ENCODE measurements at places on chromosomes 5 and 9.

- DNase-seq = peak; percentile 12
Measured at GRCh38 chr9:34993502-34994259, 4.1 kb downstream of the DNAJB5 start.

DNA sequence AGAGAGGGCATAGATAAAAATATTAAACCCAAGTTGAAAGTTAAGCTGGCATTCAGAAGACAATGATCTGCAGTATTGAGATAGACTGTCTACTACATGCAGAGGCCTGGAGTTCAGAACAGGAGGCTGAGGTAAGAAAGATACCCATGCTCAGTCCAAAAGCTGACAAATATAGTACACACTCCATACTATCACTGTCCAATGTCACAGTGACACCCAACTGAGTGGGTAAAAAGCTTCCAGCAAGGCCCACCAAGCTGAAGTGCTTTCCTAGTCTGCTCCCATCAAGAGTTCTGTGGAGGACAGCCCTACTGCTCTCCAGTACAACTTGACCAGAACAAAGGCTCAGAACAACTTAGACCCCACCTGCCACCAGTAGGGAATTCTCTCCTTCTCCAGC, 124.9 kb downstream of the SLC12A2 start:
- DNase-seq = no peak

DNA sequence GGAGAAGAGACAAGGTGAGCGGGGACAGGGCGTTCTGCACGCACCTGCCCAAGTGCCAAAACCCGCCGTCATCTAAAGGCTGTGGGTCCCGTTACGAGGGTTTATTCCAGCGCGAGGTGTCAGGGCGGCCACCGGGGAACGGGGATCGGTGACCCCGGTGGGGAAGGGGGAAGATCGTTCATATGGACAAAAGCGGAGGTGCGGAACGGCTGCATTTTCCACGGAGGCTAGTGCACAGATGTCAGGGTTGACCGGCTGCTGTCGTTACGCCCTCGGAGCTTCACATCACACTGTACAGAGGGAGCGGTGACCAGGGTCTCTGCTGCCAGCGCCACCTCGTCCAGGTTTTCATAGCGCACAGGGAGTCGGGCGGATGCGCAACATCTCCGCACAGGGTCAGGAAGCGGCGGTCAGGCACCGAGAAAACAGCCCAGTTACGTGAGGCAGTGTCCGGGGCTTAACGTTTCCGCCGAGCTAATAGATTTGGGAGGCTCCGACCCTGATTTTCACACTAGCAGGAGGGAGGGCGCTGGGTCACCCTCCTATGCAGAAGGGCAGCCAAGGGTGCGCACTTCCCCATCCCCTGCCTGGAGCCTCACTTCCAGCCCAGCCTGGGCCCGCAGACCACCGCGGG, 13.5 kb downstream of the BTNL9 start:
- no peak for DNase-seq

GRCh38 chr5:96114736-96115135, 153.1 kb upstream of the ELL2 start:
- DNase-seq = no peak

- no peak for DNase-seq
Measured at GRCh38 chr5:115455301-115455707, 89.3 kb downstream of the FEM1C start.

GRCh38 chr5:35138232-35138631, 90.5 kb upstream of the AGXT2 start:
- no peak for DNase-seq

DNA sequence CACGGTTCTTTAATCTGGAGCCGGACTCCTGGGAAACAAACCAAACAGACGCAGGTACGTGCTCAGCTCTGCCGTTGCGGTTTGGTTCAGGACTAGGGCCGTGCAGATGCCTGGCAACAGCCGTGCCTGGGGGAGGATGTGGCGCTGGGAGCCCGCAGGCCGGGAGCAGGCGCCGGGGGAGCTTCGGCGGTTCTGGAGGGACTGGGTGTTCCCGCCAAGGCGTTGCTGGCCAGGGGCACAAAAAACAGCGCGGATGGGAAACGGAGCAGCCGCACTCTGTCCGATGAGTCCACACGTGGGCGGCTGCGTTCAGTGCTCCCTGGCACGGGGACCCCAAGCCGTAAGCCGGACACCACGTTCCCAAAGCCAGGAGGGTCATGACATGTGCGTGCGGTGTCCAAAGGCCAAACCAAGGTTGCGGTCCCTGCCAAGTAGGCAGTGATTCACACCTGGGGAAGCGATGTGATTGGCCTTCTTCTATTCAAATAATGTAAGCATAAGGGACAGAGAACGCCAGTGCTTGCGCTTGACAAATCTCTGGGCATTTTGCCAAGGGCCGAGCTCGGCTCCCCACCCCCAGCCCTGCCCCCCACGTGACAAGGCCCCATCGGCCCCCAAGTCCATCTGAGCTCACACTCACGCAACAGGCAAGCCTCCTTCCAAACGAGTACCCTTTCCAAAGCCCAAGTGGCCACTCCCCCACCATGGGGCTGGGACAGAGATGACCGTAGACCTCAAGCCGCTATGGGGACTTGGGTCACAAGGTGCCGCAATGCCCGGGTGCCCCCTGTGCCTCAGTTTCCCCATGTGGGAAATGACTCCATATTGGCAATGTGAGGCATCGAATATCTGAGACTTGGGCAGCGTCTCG, 49.7 kb upstream of the NKD2 start:
- DNase-seq = no peak

DNA sequence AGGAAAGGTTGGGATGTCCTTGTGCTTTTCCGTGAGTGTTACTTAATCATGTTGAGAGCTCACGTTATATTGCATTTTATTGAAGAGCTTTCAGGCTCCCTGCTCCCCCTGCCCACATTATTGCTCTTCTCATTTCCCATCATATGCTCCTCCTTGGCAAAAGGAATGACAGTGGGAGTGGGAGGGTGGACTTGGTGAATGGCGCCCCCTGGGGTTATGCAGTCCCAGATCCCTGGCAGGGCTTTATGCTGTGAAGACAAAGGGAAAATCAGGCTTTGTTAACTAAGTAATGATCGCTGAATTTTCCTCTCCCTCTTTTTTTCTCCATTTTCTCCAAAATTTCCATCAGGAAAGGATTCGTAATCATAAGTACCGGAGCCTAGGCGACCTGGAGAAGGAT, 166.6 kb downstream of the SMARCA2 start:
- no peak for DNase-seq

DNA sequence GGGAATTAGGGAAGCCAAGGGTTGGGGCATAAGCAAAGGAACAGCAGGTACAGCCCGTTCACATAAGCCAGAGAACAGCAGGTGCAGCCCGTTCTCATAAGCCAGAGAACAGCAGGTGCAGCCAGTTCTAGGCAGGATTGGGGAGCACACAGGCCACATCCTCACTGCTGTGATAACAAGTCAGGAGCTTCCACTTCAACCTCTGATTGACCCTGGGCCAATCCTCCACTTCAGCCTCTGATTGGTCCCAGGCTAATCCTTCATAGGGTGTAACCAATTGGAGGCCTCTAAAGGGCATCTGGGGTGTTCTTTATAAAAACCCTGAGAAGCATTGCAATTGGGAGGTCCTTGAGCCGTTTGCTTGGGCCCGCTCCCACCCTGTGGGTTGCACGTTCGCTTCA, 27.5 kb downstream of the CEL start:
- DNase-seq = no peak

GRCh38 chr5:137616046-137616445, 116.9 kb upstream of the SPOCK1 start:
- DNase-seq = no peak

GRCh38 chr9:129907201-129907600, 71.9 kb downstream of the USP20 start:
- DNase-seq = no peak

GRCh38 chr9:93133681-93134014, 403 bp downstream of the NINJ1 start:
- DNase-seq = peak; percentile 87

DNA sequence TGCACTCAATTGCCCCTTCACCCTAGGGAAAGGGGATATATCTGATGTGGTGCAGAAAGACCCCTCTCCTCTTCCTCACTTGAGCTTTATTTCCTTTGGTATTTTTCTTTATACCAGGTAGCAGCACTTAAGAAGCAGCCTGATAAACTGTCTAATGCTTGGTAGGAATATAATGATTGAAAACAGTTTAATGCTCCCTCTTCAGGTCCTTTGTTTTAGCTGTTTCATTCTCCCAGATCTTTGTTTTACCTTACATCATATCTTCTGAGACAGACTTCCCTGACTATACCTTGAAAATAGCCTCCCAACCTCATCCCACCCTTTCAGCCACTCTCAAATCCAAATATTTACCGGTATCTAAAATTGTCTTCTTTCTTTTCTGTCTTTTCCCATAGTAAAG, 87.9 kb downstream of the NUDT12 start:
- DNase-seq = no peak

DNA sequence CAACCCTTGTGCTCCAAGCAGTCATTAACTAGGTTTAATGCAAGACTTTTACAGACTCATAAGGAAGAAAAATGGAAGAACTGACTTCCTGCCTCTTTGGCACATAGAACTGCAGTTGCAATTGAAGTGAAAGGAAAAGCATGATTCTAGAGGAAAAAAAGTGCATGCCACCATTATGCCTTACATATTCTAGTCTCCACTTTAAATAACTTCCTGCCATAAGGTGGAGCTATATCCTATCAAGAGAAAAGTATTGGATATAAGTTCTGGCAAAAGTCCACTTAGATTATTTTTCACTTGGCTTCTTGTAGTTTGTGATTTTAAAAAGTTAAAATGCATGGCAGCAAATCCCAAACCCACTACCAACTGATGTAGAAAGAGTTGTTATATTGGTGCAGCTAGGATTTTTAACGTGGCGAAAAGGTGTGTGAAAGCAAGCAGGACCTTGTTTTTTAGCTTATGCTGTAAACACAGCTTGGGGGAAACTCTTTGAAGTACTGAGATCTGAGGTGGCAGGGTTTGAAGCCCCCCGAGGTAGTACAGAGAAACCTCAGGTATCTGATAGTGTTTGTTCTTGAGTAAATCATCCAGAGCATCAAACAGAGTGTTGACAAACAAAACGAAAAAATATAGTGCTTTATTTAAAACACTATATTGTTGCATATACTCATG, 117.9 kb downstream of the ANXA1 start:
- no peak for DNase-seq

- DNase-seq = no peak
Measured at GRCh38 chr5:134246771-134247427, 21.0 kb upstream of the PPP2CA start.

GRCh38 chr5:157640406-157641066, 11.7 kb downstream of the SOX30 start:
- no peak for DNase-seq

DNA sequence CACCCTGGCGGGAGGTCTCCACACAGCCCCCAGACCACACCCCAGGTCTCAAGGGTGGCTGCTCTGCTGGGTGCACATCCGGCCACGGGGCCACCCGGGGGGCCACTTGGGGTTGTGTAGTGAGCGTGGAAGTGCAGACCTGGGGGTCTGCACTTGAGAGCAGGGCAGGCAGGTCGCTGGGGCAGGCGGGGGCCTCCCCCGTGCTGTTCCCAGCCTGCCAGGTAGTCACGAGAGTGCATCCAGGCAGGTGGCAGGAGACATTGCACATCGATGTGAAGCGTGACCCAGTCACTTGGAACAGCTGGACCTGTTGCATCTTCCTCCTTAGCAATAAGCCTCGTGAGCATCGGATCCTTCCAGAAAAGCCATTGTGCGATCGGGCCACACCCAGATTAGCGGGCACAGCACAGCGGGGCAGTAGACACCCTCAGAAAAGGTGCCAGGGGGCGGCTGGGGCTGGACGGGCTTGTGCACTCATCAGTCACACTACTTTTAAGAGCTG, 4.8 kb upstream of the ENTPD8 start:
- no peak for DNase-seq

- no peak for DNase-seq
Measured at GRCh38 chr5:84381502-84382362, 2.9 kb downstream of the EDIL3 start.

DNA sequence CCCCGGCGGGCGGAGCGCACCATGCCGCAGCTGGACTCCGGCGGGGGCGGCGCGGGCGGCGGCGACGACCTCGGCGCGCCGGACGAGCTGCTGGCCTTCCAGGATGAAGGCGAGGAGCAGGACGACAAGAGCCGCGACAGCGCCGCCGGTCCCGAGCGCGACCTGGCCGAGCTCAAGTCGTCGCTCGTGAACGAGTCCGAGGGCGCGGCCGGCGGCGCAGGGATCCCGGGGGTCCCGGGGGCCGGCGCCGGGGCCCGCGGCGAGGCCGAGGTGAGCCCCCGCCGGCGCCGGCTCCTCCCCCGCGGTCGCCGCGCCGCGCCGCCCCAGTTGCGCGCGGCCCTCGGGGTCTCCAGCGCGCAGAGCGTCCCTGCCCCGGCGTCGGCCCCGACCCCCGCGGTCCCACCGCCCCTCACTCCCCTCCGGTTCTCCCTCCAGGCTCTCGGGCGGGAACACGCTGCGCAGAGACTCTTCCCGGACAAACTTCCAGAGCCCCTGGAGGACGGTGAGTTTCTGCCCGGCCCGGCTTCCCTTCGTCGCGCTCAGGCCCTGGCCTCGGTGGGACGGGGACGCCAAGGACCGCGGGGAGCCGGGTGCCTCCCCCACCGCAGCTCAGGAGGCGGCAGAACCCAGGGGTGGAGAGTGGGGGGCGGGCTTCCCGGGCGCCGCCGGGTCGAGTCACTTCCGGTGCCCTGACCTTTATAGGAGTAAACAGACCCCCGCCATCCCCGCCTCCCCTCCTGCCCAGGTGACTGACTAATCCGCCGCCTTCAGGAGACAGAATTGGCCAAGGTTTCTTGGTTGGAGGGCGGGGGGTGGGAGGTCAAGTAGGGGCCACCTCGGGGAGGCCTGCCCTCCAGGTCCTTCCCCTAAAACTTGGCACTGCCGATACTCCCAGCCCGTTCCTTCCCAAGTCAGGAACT, 665 bp downstream of the TCF7 start:
- DNase-seq = no peak

- DNase-seq = no peak
Measured at GRCh38 chr9:2154731-2155130, 139.6 kb downstream of the SMARCA2 start.

GRCh38 chr5:96790961-96791504, 16.7 kb downstream of the ERAP1 start:
- no peak for DNase-seq

DNA sequence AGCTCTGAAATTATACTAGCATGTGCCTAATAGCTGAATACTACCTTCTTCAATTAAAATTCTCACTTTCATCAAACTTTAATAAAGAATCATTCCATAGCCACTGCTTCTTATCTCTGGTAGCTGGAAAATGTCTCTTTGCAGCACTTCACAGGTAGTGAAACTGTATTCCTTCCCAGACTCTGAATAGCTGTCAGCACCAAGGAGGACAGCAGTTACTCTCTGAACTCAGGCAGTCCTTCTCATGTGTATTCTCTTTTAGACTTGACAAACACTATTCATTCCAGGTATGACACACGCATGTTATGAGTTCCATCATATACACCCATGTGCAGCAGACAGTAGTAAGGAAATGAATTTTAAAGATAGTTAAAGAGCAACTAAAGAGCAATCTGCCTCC, 627.1 kb downstream of the EFNA5 start:
- DNase-seq = no peak

- DNase-seq = no peak
Measured at GRCh38 chr9:131943351-131943841, 136.3 kb downstream of the MED27 start.

GRCh38 chr5:38207343-38207742, 51.0 kb upstream of the EGFLAM start:
- DNase-seq = no peak

Data from frontal cortex (tissue), 4 donors.